ENCODE measurements at places on chromosomes 16 and 17.
A peak's percentile ranks its signal among the peaks of the same experiment; 100 is the strongest.

DNA sequence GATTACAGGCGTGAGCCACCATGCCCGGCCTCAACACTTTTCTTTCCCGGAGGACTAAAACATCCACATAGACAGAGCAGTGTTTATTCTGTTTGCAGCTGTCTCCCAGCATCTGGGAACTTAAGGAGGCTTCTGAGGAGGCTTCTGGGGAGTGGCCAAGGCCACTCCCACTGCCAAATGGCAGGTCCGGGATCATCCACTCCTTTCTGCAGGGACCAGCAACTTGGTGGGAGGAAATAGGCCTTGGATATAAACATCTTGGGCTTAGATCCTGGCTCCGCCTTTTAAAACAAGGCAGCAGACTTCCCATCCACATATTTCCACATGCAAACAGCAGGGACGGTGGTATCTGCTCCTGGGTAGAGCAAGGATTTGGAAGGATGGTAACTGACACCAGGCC, 14.1 kb upstream of the SPATA32 start:
- peaks cover 17% of the 10 kb centered on the region for H3K36me3 ChIP-seq
- H3K27me3 ChIP-seq = no peaks in the 10 kb centered on the region
- H3K27ac ChIP-seq = no peak overlapping the region
- DNase-seq = no peak
- H3K4me3 ChIP-seq = no peak overlapping the region

- H3K36me3 ChIP-seq = no peaks in the 10 kb centered on the region
- DNase-seq = no peak
- no peaks in the 10 kb centered on the region for H3K27me3 ChIP-seq
- no peaks in the 10 kb centered on the region for H3K4me1 ChIP-seq
- no peak overlapping the region for H3K27ac ChIP-seq
Measured at GRCh38 chr16:62965831-62966230, 929.6 kb upstream of the CDH8 start.

DNA sequence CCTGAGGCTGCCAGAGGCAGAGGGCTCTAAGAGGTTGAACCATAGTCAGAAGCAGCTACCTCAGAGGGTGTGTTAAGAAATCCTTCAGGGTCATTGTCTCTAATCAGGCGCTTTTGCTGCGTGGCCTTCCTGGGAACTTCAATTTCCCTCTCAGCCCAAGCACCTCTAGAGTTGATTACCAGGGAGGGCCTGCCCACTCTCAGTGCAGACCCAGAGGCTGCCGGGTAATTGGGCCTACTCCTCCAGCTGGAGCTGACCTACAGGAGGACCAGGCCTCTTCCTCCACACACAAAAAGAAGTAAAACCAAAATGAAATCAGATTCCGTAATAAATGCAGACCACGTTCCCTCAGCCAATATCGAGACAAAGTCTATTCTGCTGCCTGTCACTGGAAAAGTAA, 305.0 kb upstream of the CCL2 start:
- H3K27ac ChIP-seq = no peak overlapping the region
- no peak for DNase-seq
- H3K36me3 ChIP-seq = no peaks in the 10 kb centered on the region
- H3K4me1 ChIP-seq = no peaks in the 10 kb centered on the region
- H3K4me3 ChIP-seq = no peak overlapping the region

- no peaks in the 10 kb centered on the region for H3K36me3 ChIP-seq
- H3K4me3 ChIP-seq = no peak overlapping the region
- H3K27ac ChIP-seq = no peak overlapping the region
- DNase-seq = no peak
- no peaks in the 10 kb centered on the region for H3K4me1 ChIP-seq
Measured at GRCh38 chr16:72464597-72465368, 292.8 kb upstream of the PMFBP1 start.

DNA sequence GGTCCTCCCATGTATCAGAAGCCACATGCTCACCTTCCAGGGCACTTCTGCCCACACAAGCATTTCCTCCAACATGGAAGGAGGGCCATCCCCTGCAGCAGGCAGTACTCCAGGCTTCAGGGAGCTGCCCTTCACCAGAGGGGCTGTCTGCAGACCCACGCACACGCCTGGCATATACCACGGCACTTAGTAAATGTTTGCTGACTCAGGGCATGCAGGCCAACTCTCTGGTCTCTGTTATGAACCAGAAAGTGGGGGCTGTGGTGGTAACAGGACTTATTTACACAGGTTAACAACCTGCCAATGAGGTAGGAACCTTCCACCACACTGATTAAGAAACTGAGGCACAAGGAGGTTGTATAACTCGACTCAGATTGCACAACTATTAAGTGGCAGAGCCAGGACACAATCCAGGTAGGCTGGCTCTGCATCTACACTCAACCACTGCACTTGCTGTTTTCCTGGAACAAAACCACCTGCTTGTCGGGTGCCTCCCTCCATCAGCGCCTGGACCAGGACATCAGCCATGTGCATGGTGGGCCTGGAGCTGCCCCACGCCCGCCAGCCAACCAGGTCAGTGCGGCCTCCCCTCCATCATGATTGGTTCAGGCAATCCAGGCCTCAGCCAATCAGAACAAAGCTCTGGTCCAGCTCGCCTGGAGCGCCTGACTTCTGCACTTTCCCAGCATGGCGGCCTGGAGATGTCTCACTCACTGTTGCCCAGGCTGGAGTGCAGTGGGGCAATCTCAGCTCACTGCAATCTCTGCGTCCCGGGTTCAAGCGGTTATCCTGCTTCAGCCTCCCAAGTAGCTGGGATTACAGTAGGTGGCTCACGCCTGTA, 19.2 kb downstream of the ACTG1 start:
- H3K27ac ChIP-seq = no peak overlapping the region
- no peaks in the 10 kb centered on the region for H3K4me1 ChIP-seq
- no peak for DNase-seq
- H3K4me3 ChIP-seq = no peak overlapping the region

GRCh38 chr16:89720551-89720812, 216 bp downstream of the VPS9D1 start:
- H3K27ac ChIP-seq = peak overlapping the region; percentile 68
- no peaks in the 10 kb centered on the region for H3K27me3 ChIP-seq
- H3K4me1 ChIP-seq = peaks cover 35% of the 10 kb centered on the region
- H3K4me3 ChIP-seq = peak overlapping the region; percentile 92

GRCh38 chr16:68216240-68216639, 19.7 kb downstream of the ESRP2 start:
- no peak overlapping the region for H3K27ac ChIP-seq
- DNase-seq = no peak
- no peaks in the 10 kb centered on the region for H3K4me1 ChIP-seq
- H3K4me3 ChIP-seq = no peak overlapping the region

DNA sequence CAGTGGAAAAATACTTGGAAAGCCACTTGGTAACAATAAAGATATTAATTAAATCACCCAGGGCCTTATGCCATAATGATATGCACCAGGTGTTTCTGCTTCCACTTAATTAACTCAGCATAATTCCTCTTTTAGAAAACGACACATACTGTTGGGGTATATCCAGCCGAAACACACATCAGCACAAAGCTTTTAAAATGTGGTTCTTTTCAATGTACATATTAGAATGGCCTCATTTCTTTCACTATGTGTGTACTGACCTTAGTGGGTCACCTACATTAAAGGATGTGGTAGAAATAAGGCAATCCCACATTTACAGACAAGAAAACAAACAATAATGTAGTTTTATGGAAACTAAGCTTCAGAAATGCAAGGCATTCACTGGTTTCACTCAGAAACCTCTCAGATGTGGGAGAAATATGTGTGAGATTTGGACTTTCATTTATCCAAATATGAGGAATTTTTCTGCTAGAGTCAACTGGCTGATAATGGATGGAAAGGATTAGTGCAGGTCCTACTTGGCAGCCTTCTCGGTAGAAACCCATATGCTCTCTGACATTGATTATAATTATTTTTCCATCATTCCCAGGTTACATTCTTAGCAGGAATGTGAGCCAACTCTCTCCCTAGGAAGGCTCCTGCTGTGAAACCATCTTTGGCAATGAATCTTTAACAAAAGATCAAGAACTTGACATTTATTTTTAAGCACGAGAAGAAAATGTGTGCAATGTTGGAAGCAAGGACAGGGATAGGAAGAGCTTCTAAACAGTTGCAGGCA, 66.7 kb upstream of the DHX40 start:
- no peak overlapping the region for H3K4me3 ChIP-seq
- H3K4me1 ChIP-seq = no peaks in the 10 kb centered on the region
- peaks cover under 1% of the 10 kb centered on the region for H3K27me3 ChIP-seq
- peak; percentile 75 for DNase-seq

DNA sequence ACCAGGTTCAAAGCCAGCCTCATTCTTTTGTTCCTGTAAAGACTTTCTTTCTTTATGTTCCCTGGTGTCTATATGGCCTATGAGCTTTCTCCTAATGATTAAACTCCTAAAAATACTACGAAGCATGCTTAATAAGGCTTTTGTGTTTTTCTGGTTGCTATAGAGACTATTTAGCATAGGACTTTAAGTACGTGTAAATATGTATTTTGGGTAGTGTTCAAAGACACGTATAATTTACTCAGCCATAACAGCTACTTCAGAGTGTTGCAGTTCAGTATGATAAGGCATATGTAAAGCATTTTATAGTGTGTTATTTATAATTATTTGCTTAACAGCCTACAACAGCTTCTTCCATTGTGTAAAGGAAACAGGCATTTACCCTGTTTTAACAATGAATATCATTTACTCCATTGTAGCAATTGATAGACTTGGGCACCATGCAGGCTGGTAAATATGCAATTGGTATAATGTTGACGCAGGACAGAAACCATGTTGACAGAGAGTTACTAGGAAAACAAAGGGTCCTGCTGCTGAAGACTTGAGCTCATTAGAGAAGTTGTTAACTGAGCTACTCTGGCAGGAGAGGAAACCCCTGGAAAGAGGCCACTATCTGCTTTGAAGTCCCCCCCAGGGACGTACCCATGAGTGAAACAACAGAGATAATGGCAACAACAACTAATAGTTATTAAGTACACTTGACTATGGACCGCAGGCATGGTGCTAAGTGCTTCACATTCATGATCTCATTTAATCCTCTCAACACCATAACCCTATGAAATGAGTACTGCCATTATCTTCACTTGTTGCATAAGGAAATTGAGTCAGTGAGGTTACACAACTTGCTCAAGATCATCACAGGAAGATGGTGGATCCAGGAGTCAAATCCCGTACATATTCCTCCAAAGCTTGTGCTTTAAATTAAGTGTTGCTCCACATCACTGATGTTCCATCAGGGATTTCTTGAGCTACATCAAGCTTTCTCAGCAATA, 342.2 kb upstream of the DYNLRB2 start:
- no peak overlapping the region for H3K4me3 ChIP-seq
- H3K27me3 ChIP-seq = no peaks in the 10 kb centered on the region
- peaks cover 17% of the 10 kb centered on the region for H3K4me1 ChIP-seq
- H3K36me3 ChIP-seq = no peaks in the 10 kb centered on the region
- H3K27ac ChIP-seq = peak overlapping the region; percentile 91

DNA sequence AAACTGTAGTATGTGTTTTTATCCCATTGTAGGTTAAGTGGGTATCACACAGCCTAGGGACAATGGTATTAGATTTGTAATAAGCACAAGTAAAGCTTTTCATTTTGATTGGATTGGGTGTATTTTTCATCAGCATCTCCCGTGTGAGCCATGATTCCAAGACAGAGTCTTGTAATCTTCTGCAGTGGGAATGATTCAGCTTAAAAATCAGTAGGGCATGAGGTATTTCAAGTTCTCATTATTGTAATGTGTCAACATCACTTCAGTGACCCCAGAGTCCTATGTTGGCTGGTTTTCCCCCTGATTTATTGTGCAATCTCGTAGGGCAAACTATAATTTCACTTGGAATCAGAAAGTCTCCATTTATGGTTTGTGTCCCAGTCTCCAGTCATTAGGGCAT, 833.2 kb upstream of the RBFOX1 start:
- H3K4me3 ChIP-seq = no peak overlapping the region
- H3K27ac ChIP-seq = no peak overlapping the region
- no peaks in the 10 kb centered on the region for H3K4me1 ChIP-seq
- no peak for DNase-seq
- no peaks in the 10 kb centered on the region for H3K36me3 ChIP-seq

GRCh38 chr16:85279825-85280545, 167.7 kb upstream of the CIBAR2 start:
- H3K4me1 ChIP-seq = no peaks in the 10 kb centered on the region
- DNase-seq = no peak
- H3K27me3 ChIP-seq = peaks cover 2% of the 10 kb centered on the region
- no peaks in the 10 kb centered on the region for H3K36me3 ChIP-seq

- peak overlapping the region; percentile 16 for H3K4me3 ChIP-seq
- DNase-seq = peak; percentile 54
- H3K4me1 ChIP-seq = peaks cover 19% of the 10 kb centered on the region
- H3K27me3 ChIP-seq = no peaks in the 10 kb centered on the region
- peak overlapping the region; percentile 95 for H3K27ac ChIP-seq
- no peaks in the 10 kb centered on the region for H3K36me3 ChIP-seq
Measured at GRCh38 chr16:51393381-51394005, 242.4 kb upstream of the SALL1 start.

DNA sequence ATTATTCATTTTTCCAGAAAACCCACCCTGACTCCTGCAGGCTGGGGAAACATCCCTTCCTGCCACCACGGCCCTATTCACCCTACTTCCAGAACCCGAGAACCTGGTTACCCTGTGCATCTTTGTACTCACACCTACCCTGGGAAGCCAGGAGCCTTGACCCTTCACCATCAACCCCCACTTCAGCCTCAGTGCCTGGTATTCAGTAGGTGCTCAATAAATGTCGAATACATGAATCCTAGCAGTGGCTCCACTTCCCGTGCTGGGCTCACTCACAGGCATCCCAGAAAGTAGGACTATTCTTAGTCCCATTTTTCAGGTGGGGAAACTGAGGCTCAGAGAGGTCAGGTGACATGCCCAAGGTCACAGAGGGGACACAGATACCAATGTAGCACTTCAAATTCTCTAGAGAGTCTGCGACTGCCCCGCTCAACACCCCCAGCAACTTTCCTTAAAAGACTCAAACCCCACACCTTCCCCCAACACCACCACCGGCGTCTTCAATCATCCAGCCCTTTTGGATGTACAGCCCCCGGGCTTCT, 36.1 kb upstream of the CMIP start:
- no peaks in the 10 kb centered on the region for H3K36me3 ChIP-seq
- H3K4me1 ChIP-seq = peaks cover 23% of the 10 kb centered on the region
- no peaks in the 10 kb centered on the region for H3K27me3 ChIP-seq
- no peak overlapping the region for H3K4me3 ChIP-seq

GRCh38 chr16:25138130-25138529, 26.6 kb downstream of the LCMT1 start:
- H3K4me1 ChIP-seq = no peaks in the 10 kb centered on the region
- no peaks in the 10 kb centered on the region for H3K27me3 ChIP-seq
- no peak for DNase-seq
- no peak overlapping the region for H3K4me3 ChIP-seq
